Neural crest cell (in vitro differentiated cells): ENCODE measurements at places on chromosomes 13 and 19. TPM values are rescaled to one million over a fixed set of nuclear protein-coding genes. Genes with fewer than 3 reads are reported as not detected.
A peak's percentile ranks its signal among the peaks of the same experiment; 100 is the strongest.

Gene ZNF563
- 1.6 and 2.4 TPM in 2 replicates for total RNA-seq

DNA sequence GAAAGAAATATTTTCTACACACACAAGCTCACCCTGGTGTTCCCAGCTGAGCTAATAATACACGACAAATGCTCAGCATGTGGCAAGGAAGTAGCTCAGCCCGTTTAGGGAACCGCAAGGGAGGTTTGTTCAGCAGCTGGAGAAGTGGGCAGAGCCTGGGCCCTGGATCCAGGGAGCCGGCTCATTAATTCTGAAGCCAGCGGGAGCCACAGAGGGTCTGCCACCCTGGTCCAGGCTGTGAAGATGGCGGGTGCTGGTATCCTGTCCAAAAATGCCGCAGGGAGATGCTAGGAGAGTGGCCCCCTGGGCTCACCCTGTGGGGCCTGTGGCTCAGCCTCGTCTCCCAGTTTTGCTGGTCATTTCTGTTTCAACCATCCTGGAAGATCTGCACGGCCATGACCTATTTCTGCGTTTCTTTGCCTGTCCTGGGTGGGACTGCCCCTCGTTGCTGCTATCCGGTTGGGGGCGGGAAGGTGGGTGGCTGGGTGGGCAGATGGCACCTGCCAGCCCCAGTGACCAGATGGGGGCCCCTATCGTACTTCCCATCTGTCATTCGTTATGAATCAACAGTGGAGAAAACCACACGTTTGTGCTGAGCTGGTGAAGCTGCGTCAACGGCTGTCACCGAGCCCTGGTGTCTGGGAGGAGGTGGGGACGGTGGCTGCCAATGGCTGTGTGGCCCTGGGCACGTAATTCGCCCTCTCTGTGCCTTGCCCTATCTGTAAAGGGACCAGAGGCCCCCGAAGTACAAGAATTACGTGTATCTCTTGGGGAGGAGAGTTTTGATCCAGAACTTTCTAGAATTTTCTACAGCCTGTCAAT is 2.7 kb upstream of the GNA15 start:
- no peak for DNase-seq

GRCh38 chr19:8575467-8575997 is 1.7 kb downstream of the MYO1F start:
- DNase-seq = no peak

Gene BRME1
- total RNA-seq = 15.0 and 15.1 TPM in 2 replicates

- DNase-seq = peak; percentile 18
Observed at GRCh38 chr19:39212375-39212742, 8.3 kb upstream of the SYCN start.

Gene RASIP1
- 0.59 and 1.0 TPM in 2 replicates for total RNA-seq

DNA sequence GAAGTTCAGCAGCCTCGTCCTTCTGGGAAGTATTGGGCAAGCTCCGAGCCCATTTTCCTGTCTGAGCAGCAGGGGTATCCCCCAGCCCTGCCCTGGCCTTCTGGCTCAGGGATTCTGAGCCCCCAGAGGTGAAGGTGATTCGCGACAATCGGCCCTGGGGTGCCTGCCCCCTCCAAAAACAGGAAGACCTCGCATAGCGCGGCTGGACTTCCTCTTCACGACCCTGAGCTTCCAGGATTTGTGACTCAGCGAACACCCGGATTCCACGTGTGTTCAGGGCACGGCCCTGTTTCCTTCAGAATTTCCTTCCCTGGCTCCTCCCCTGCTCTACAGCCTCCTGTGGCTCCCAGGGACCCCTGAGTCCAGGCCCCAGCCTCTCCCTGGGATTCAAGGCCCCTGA is at the start of gene SEMA6B:
SEMA6B (minus strand) TSS at position 116 of the 400 bp plus-strand sequence. CDS start 1,227 bp downstream, outside the sequence.
- no peak for DNase-seq

GRCh38 chr19:7595466-7596133 is at the start of gene CAMSAP3:
TSS of gene CAMSAP3 (plus strand) at chr19:7595863. CDS start at chr19:7596003, 140 bp downstream.
- DNase-seq = peak; percentile 38

DNA sequence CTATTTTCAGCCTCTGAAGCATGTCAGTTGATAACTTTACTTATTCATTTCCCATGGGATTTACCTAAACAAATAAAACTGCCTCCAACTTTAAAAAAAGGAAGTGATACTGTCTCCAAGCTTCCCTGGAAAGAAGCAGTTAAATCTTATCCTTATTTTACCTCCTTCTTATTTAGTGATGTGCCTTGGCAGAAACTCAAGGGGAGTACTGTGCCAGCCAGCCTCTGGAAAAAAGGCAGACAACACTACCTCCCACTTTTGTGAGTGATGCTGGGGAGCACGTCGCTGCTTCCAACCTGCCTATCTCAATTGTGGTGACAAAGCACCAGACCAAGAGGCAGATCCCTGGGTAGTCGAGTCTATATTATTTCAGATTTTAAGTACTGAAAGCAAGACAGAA is 765.6 kb downstream of the DIAPH3 start:
- DNase-seq = no peak

GRCh38 chr19:32675720-32676185 is at the start of gene RGS9BP:
TSS of gene RGS9BP (plus strand) at chr19:32675848. CDS start at chr19:32676264, 416 bp downstream.
- DNase-seq = peak; percentile 34

DNA sequence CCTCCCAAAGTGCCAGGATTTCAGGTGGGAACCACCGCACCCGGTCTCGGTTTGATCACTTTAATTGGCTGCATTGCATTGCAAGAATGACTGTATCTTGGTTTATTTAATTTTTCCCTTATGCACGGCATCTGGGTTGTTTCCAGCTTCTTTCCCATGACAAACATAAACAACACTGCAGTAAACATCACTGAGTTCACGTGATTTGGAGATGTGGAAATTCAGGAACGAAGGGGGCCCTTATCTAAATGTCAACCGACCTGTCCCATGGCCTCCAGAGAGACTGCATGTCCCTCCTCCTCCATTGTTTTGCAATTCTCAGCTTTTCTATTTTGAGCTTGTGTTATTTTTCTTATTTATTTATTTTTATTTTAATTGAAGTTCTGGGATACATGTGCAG is 14.4 kb upstream of the SULT2B1 start:
- DNase-seq = no peak

GRCh38 chr19:47107953-47108746 is 5.4 kb downstream of the ZC3H4 start:
- DNase-seq = no peak

- DNase-seq = no peak
Observed at GRCh38 chr19:15300533-15301197, 31.7 kb downstream of the BRD4 start.

- no peak for DNase-seq
Observed at GRCh38 chr19:29247051-29247450, 34.1 kb upstream of the UQCRFS1 start.

- no peak for DNase-seq
Observed at GRCh38 chr13:91740756-91741155, 342.3 kb downstream of the GPC5 start.

Gene PLK5
- total RNA-seq = not detected in 2 replicates

Gene CDKN2D
- 8.7 and 9.5 TPM in 2 replicates for total RNA-seq

GRCh38 chr13:102227741-102228140 is 174.1 kb downstream of the FGF14 start:
- DNase-seq = no peak

- no peak for DNase-seq
Observed at GRCh38 chr19:6847828-6848200, 39.6 kb upstream of the ADGRE1 start.

- DNase-seq = no peak
Observed at GRCh38 chr13:47046706-47047105, 149.9 kb upstream of the HTR2A start.

DNA sequence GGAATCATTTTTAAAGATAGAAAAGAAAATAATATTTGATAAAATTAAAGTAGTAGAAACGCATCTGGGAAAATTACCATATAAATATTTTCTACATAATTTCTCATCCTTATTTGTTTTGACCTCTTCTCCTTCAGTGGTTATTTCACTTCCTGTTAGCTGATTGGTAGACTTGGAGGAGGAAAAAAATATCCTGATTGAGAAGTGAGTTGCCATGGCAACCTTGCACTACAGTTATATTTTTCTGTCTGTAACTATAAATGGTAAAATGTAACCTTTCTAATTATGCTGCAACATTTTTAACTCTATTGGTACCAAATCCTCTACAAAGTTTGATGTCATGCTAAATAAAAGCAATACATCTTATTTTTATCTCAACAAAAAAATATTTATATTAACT is 45.2 kb downstream of the SCEL start:
- no peak for DNase-seq

GRCh38 chr19:57812226-57812625 is 2.5 kb downstream of the ZNF552 start:
- no peak for DNase-seq
